ENCODE measurements at places on chromosomes 3 and 15. TPM values are rescaled to one million over a fixed set of nuclear protein-coding genes. Genes with fewer than 3 reads are reported as not detected.

DNA sequence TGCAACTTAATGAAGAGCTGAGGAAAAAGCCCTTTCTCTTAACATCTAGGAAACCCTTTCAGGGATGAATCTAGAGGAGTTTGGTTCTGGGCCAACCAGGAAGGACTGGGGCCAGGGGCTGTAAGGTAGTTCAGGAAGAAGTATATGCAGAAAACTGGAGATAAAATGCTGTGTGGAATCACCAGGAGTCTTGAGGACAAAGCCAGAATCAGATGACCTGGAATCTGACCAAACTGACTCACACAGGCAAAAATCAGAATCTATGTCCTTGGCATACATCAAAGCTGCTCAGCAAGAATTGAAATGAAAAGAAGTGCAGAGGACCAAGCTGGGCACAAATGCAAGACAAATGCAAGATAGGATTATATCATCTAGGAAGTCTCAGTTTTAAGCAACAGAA is 59.4 kb upstream of the ATP2C1 start:
- H3K36me3 ChIP-seq: no peaks in the 10 kb centered on the region
- no peak overlapping the region for H3K27ac ChIP-seq
- no peak for DNase-seq

GRCh38 chr15:78127882-78128281 is 3.4 kb downstream of the CIB2 start:
- peaks cover 24% of the 10 kb centered on the region for H3K4me1 ChIP-seq
- peaks cover 10% of the 10 kb centered on the region for H3K27me3 ChIP-seq
- H3K4me3 ChIP-seq: no peak overlapping the region
- no peak for DNase-seq
- no peak overlapping the region for H3K27ac ChIP-seq

DNA sequence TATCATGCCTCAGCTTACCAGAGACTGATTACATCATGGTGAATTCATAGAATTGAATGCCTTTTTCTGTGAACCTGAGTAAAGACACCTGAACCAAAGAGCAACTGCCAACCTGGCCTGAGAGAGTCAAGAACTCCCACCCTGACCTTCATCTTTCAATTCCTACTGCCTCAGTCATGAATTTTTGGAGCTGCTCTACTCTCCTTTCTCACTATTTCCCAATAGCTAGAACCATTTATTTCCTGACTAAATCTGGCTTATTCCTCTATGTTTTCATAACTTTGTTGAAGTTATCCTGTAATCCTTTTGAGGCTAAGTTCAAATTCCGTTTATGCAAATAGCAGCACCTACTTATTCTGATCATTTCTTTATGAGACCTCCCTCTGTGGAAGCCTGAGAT is 712.4 kb upstream of the UBE2E2 start:
- no peaks in the 10 kb centered on the region for H3K4me1 ChIP-seq
- H3K27me3 ChIP-seq: no peaks in the 10 kb centered on the region
- DNase-seq: no peak
- no peak overlapping the region for H3K27ac ChIP-seq

- no peak overlapping the region for H3K4me3 ChIP-seq
- DNase-seq: no peak
- peaks cover 13% of the 10 kb centered on the region for H3K4me1 ChIP-seq
- no peak overlapping the region for H3K27ac ChIP-seq
These were observed 7.0 kb upstream of the RFT1 start for GRCh38 chr3:53137221-53137620.

GRCh38 chr3:116070061-116070460 is 375.2 kb downstream of the LSAMP start:
- H3K4me1 ChIP-seq: no peaks in the 10 kb centered on the region
- no peaks in the 10 kb centered on the region for H3K27me3 ChIP-seq
- no peak for DNase-seq
- H3K4me3 ChIP-seq: no peak overlapping the region

DNA sequence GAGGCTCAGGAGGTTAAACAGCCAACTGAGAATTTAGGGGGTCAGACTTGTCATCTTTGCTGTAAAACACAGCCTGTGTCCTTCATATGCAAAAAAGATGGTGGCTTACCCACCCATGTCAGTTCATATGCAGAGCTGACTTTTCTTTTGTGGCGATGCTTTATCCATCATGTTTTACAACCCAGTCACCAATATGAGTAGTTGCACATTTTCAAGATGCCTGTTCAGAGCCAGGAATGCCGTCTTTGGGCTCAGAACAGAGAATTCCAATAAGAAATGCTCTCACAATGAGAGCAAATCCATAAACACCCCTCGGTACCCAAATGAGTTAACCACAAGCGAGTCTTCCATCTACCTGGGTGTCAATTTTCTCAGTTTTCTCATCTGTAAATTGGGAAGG is 83.6 kb downstream of the TIGIT start:
- no peak for DNase-seq
- no peaks in the 10 kb centered on the region for H3K4me1 ChIP-seq
- H3K36me3 ChIP-seq: peaks cover 2% of the 10 kb centered on the region
- H3K4me3 ChIP-seq: no peak overlapping the region
- no peaks in the 10 kb centered on the region for H3K27me3 ChIP-seq

IGF2BP2 gene
- 0.53 TPM for total RNA-seq

TNNC1 gene
- total RNA-seq: 10.8 TPM

DNA sequence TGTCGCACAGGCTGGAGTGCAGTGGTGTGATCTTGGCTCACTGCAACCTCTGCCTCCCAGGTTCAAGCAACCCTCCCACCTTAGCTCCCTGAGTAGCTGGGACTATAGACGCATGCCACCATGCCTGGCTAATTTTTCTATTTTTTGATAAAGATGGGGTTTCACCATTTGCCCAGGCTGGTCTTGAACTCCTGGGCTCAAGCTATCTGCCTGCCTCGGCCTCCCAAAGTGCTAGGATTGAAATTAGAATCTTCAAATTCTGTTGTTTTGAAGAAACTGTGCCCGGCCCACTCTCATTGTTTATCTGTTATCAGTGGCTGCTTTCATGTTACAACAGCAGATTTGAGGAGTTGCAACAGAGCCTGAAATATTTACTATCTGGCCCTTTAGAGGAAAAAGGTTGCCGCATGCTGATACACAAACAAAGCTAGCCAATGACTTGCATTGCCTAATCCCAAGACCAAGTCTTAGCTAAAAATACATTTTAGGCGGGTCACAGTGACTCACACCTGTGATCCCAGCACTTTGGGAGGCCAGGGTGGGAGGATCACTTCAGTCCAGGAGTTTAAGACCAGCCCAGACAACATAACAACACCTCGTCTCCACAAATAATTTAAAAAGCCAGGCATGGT is 43.2 kb upstream of the PPP4R2 start:
- no peak overlapping the region for H3K4me3 ChIP-seq
- no peak for DNase-seq
- no peak overlapping the region for H3K27ac ChIP-seq

INO80 gene
- 27.9 TPM for total RNA-seq

DNA sequence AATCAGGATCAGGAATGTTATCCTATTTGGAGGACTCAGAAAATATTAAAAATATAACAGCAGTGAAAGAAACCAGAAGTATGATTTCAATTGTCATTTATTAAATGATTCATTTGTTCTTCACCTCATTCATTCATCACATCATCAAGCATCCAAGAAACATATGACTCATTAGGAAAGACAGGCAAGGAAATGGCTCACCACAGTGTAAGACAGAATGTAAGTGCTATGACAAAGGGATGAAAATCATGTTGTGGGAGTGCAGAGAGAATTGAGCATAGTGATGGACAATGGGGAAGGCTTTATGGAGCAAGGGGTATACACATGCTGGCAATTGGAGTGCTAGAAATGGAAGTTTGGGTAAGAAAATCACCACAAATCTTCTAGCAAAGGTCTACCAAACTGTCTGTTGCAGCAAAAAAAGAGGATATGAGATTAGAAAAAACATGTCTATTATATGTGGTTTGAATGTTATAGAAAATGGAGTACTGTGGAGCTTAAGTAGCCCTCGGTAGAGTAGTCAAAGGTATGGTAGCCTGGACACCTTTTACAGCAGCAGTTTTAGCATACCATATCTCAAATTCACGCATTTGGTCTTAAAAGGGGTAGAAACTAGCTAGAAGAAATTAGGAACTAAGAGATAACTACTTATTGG is 111.1 kb upstream of the GPR149 start:
- H3K27me3 ChIP-seq: no peaks in the 10 kb centered on the region
- H3K4me3 ChIP-seq: no peak overlapping the region
- no peaks in the 10 kb centered on the region for H3K4me1 ChIP-seq
- H3K36me3 ChIP-seq: no peaks in the 10 kb centered on the region

DNA sequence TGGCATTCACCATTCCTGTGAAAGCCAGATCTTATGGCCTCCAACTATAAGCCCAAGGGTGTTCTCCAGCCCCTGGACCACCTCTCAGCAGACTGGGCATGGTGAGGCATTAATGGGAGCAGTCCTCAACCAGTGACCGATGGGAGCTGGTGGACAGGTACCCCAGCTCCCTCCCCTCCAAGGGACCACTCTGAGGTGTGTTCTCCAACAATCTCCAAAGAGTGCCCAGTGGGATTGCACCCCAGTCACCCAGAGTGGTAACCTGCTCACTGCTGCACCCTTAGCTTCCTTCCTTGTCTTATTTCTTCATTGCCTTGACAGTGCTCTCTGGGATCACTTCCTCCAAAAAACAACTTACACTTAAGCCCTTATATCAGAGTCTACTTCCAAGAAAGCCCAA is 8.2 kb upstream of the ITGA11 start:
- no peak overlapping the region for H3K4me3 ChIP-seq
- H3K27ac ChIP-seq: no peak overlapping the region
- H3K27me3 ChIP-seq: peaks cover 67% of the 10 kb centered on the region
- H3K36me3 ChIP-seq: no peaks in the 10 kb centered on the region
- DNase-seq: no peak

- no peaks in the 10 kb centered on the region for H3K36me3 ChIP-seq
- no peak for DNase-seq
- no peaks in the 10 kb centered on the region for H3K27me3 ChIP-seq
These were observed 19.9 kb downstream of the LOXL1 start for GRCh38 chr15:73946046-73946721.

SLC12A1 gene
- not detected for total RNA-seq

CCR4 gene
- total RNA-seq: 56.3 TPM

- peaks cover 5% of the 10 kb centered on the region for H3K27me3 ChIP-seq
- H3K4me3 ChIP-seq: no peak overlapping the region
- no peaks in the 10 kb centered on the region for H3K36me3 ChIP-seq
- H3K27ac ChIP-seq: no peak overlapping the region
These were observed 215.9 kb downstream of the THSD4 start for GRCh38 chr15:71331173-71331572.

- H3K4me1 ChIP-seq: peaks cover 34% of the 10 kb centered on the region
- H3K4me3 ChIP-seq: no peak overlapping the region
- no peak for DNase-seq
- H3K36me3 ChIP-seq: peaks cover 3% of the 10 kb centered on the region
- H3K27me3 ChIP-seq: peaks cover 4% of the 10 kb centered on the region
- no peak overlapping the region for H3K27ac ChIP-seq
These were observed 2.3 kb upstream of the EIF2AK4 start for GRCh38 chr15:39931615-39932014.

GRCh38 chr3:12661926-12662592 is 1.9 kb downstream of the RAF1 start:
- H3K27ac ChIP-seq: peak overlapping the region; percentile 67
- H3K4me3 ChIP-seq: peak overlapping the region; percentile 90
- DNase-seq: no peak
- H3K36me3 ChIP-seq: peaks cover 5% of the 10 kb centered on the region
- H3K27me3 ChIP-seq: no peaks in the 10 kb centered on the region

GRCh38 chr3:149487598-149488197 is 13.2 kb downstream of the TM4SF4 start:
- peaks cover 31% of the 10 kb centered on the region for H3K27me3 ChIP-seq
- no peaks in the 10 kb centered on the region for H3K4me1 ChIP-seq
- no peaks in the 10 kb centered on the region for H3K36me3 ChIP-seq
- H3K4me3 ChIP-seq: no peak overlapping the region
- H3K27ac ChIP-seq: no peak overlapping the region
- DNase-seq: peak; percentile 54

MRAS gene
- 0.72 TPM for total RNA-seq

DNA sequence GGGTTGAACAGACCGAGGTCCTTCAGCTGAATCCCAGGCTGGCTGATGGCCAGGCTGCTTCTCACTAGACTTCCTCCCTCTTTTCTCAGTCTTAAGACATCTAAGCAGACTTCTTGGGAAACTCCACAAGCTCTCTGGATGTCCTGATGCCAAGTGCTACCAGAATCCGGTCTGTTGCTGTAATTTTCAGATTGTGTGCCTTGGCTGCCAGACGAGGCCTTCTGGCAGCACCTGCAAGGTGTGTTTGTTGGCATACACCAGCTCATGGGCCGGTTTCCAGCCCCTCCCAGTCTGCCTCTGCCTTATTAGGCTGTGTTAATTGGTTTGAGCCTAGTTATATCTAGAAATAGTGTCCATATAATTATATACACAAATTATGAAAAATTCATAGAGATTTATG is 120.6 kb downstream of the TNIK start:
- no peak overlapping the region for H3K27ac ChIP-seq
- no peak overlapping the region for H3K4me3 ChIP-seq
- peaks cover 19% of the 10 kb centered on the region for H3K36me3 ChIP-seq
- no peaks in the 10 kb centered on the region for H3K27me3 ChIP-seq
- peaks cover 22% of the 10 kb centered on the region for H3K4me1 ChIP-seq

GRCh38 chr3:14138109-14138877 is 13.4 kb downstream of the TMEM43 start:
- DNase-seq: no peak
- no peak overlapping the region for H3K4me3 ChIP-seq
- no peak overlapping the region for H3K27ac ChIP-seq
- no peaks in the 10 kb centered on the region for H3K27me3 ChIP-seq
- H3K36me3 ChIP-seq: peaks cover 14% of the 10 kb centered on the region
- peaks cover 31% of the 10 kb centered on the region for H3K4me1 ChIP-seq

- H3K27me3 ChIP-seq: peaks cover 17% of the 10 kb centered on the region
- H3K36me3 ChIP-seq: peaks cover 3% of the 10 kb centered on the region
- peaks cover 16% of the 10 kb centered on the region for H3K4me1 ChIP-seq
- no peak overlapping the region for H3K4me3 ChIP-seq
- H3K27ac ChIP-seq: no peak overlapping the region
These were observed 224.1 kb downstream of the IGSF11 start for GRCh38 chr3:118810499-118811035.

- no peak for DNase-seq
- H3K4me1 ChIP-seq: no peaks in the 10 kb centered on the region
- no peaks in the 10 kb centered on the region for H3K36me3 ChIP-seq
- no peak overlapping the region for H3K27ac ChIP-seq
These were observed 113.3 kb downstream of the IL20RB start for GRCh38 chr3:137071104-137071503.

- DNase-seq: no peak
- H3K27me3 ChIP-seq: no peaks in the 10 kb centered on the region
- no peak overlapping the region for H3K4me3 ChIP-seq
- H3K4me1 ChIP-seq: no peaks in the 10 kb centered on the region
- H3K27ac ChIP-seq: no peak overlapping the region
These were observed 620.3 kb upstream of the AGTR1 start for GRCh38 chr3:148077318-148077923.

- no peak overlapping the region for H3K27ac ChIP-seq
- peaks cover 6% of the 10 kb centered on the region for H3K4me1 ChIP-seq
- peak overlapping the region; percentile 28 for H3K4me3 ChIP-seq
- peaks cover 2% of the 10 kb centered on the region for H3K27me3 ChIP-seq
These were observed 95.6 kb downstream of the ECT2 start for GRCh38 chr3:172846103-172846561.

- no peak for DNase-seq
- no peak overlapping the region for H3K27ac ChIP-seq
- H3K36me3 ChIP-seq: no peaks in the 10 kb centered on the region
- H3K27me3 ChIP-seq: no peaks in the 10 kb centered on the region
- no peak overlapping the region for H3K4me3 ChIP-seq
These were observed 198.3 kb downstream of the OTOL1 start for GRCh38 chr3:161694682-161695564.

PSMA4 gene
- 216 TPM for total RNA-seq

- DNase-seq: no peak
- no peaks in the 10 kb centered on the region for H3K27me3 ChIP-seq
- H3K36me3 ChIP-seq: no peaks in the 10 kb centered on the region
- no peak overlapping the region for H3K27ac ChIP-seq
- no peaks in the 10 kb centered on the region for H3K4me1 ChIP-seq
These were observed 92.8 kb downstream of the OCA2 start for GRCh38 chr15:28006116-28006905.

SPINK8 gene
- total RNA-seq: not detected

All from activated T-cell treated with anti-CD3 and anti-CD28 coated beads, Interleukin-2, amount 50 U/mL, for 72 hours (primary cell).